ENCODE measurements at places on chromosomes 1 and 21.

GRCh38 chr21:42263591-42264131 lies 44.7 kb downstream of the ABCG1 start:
- no peak for DNase-seq

- peak; percentile 44 for DNase-seq
These were observed 20.6 kb upstream of the SH3D21 start for GRCh38 chr1:36285443-36286101.

- DNase-seq = no peak
These were observed 75.8 kb downstream of the FHAD1 start for GRCh38 chr1:15322648-15323350.

- DNase-seq = no peak
These were observed 217.8 kb downstream of the GRIK1 start for GRCh38 chr21:29721964-29722363.

DNA sequence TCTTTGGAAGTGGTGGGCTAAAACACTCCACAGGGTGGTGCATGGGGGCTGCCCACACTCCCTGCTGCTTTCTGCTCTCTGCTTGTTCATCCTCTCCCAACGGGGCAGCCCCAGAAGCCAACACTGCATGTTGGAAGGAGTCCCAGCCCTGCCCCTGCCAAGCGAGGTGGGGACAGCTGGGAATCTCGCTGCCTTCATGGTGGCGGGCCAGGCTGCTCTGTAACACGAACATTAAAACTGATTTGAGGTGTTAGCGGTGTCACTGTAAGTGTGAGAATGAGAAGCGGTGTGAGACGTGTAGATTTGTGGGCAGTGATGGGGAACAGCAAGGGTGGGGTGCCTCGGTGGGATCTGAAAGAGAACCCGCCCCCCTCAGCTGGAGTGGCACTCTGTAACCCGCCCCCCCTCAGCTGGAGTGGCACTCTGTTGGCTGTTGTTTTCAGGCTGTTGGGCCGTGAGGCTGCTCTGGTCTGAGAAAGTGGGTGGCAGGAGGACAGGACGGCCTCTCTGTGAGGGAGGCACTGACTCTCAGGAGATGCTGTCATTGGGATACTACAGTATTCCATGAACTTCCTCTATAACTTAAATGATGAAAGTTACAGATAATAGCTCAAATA lies 80.9 kb downstream of the PCBP3 start:
- no peak for DNase-seq

DNA sequence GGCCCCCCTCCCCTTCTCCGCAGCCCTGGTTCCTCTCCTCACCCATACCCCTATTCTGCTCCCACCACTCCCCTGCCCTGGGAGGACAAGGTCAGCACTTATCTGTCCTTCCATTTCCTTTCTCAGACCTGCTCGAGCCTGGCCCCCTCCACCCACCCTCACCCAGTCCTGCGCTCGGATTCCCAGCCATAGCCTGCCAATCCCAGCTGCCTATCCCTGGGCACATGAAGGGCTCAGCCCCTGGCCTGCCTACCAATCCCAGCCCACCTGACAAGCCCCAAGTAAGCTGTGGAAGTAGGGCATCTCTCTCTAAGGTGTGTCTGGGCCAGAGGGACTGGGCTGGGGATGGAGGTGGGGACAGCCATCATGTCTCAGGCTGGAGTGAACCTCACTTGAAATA lies 5.4 kb downstream of the BLACAT1 start:
- DNase-seq = no peak

DNA sequence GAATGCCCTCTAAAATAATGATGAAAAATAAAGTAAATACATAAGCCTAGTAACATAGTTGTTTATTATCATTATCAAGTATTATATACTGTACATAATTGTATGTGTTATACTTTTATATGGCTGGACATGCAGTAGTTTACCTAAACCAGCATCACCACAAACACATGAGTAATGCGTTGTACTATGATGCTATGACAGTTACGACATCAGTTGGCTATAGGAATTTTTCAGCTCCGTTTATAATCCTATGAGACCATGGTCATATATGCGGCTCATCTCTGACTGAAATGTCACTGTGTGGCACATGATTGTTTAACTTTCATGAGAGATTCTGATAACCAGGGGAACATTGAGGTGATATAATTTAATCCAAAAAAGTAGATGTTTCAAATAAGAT lies 352.1 kb downstream of the ST6GALNAC3 start:
- DNase-seq = no peak

GRCh38 chr1:35288761-35289160 lies 20.3 kb downstream of the ZMYM4 start:
- DNase-seq = no peak

- DNase-seq = no peak
These were observed 92.6 kb upstream of the BEND5 start for GRCh38 chr1:48869116-48869893.

DNA sequence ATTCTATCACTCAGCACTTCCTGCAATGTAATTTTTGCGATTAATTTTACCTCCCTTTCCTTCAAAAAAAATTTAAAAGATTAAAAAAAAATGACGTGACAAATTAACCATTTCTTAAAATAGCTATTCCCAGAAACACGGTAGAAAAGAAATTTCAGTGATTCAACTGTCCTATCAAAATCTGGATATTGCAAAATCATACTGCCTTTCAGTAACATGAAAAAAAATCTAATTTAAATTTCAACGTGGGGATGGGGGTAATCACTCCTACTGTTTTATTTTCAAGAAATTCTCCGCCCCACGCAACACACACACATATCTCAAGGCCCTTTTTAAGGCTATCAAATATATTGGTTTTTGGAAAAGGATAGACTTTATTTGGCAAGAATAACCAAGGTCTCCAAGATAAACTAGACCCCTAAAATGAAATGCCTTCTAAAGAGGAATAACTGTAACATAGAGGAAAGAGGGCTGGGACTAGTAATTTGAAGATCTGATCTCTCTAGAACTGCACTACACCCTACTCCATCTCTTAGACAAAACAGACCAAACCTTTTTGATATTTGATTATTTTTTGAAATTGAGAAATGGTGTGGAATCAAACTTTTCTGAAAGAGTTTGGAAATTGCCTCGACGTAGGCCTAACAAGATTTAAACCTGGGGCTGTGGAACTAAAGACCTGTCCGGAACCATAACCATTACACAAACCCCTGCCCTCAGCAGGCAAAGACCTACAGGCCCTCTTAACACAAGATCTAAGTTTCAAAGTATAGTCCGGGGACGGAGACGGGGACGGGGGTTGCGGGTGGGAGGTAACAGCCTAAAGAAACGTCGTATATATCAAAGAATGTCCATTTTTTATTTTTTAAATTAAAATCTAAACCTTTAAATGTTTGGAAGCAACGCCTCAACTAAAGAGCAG lies 941 bp downstream of the ARNT start:
- DNase-seq = peak; percentile 7

- peak; percentile 55 for DNase-seq
These were observed at the start of gene TRABD2B for GRCh38 chr1:47997289-47998200. TRABD2B (minus strand) TSS chr1:47997385.

GRCh38 chr21:32183396-32183795 lies 95.5 kb downstream of the MIS18A start:
- DNase-seq = no peak

DNA sequence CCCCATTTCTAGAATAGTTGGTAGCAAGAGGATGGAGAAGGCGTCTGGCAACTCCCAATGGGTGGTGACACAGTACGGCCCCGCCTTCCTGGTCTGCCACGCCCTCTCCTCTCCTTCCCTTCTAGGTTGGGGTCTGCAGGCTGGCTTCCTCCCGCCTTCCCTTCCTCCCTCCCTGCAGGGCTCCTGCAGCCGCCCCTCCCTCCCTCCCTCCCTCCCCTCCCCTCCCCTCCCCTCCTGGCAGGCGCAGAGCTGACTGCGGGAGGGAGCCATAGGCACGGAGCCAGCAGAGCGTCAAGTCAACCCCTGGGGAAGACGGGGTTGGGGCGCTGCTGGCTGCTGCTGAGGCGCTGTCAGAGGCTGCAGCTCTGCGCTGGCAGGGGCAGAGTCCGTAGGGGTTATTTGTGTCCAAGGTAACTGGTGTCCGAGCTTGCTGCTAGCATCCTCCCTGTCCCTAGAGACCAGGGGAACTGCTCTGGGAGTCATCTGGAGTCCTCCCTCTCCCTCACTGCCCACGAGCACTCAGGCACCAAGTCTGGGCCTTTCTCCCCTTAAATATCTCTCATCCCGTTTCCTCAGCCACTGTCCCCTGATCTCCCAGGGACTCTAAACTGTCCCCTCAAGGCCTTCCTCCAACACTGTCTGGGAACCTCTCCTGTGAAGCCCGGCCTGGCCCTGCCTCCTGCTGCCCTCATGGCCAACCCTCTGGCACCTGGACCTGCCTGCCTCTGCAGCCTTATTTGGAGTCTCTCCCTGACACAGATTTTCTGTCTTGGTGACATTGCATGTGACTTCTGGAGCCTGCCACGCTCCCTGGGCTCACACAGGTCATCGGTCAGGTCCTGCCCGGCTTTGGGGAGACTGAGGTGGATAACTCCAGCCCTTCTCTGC lies 57.4 kb upstream of the ACOT11 start:
- DNase-seq = no peak

Data from stimulated activated CD4-positive, alpha-beta T cell treated with anti-CD3 and anti-CD28 coated beads, Interleukin-4, amount 100 ng/mL, for 48 hours (primary cell).